AG09309 (cell line): ENCODE measurements at places on chromosomes 1 and 21.
A peak's percentile ranks its signal among the peaks of the same experiment; 100 is the strongest.

- DNase-seq = no peak
Measured at GRCh38 chr1:166159656-166160055, 7.1 kb downstream of the FAM78B start.

DNA sequence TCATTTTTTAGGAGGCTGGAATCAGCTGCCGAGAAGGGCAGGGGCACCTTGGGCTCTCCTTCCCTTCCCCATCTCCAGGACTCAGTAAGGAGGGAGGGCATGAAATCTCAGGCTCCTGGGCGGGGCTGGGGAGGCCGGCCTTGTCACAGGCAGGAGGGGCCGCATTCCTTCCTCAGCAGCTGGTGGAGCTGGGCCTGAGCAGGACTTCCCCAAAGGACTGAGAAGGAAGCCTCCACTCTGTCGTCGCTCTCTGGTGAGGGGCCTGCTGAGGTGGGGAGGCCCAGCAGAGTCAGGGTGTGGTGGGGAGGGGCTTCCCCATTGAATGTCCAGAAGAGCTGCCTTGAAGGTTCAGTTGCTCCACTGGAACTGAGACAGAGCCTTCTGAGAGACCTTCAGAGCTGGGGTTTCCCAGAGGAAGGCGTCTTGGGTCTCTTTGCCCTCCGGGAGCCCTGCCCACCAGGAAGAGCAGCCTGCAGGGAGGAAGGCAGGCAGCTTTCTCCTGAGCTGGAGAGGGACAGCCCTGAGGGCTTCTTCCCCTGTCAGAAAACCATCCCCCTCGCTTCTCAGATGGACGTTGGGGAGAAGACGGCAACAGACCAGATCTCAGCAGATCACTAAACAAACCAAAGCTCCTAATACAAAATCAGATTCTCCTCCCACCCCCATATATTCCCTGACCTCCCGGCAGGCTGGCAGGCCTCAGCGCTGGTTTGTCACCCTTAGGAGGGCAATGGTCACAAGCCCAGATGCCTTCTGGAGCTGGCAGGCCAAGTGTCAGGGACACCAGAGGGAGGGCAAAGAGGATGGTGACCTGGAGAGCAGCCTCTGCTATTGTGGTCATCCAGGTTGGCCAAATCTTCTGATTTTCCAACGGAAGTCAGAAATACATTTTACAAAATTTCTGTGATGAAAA is 10.7 kb downstream of the KCNA10 start:
- no peak for DNase-seq

DNA sequence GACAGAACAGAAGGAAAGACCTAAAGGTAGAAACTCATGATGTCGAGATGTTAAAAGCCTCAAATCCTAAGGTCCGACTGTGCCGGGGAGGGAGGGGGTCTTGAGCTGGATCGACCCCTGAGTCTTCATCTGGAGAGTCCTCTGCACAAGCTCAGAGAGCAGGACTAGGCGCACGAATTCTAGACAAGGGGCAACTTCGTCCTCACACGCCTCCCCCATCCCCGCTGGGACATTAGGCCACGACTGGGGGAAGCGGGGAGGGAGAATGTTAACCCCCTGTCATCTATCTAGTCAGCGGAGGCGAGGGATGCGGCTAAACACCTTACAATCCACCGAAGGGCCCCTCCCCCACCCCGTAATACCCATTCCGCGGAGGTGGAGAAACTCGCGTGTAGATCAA is 94.7 kb downstream of the PRKAB2 start:
- no peak for DNase-seq

DNA sequence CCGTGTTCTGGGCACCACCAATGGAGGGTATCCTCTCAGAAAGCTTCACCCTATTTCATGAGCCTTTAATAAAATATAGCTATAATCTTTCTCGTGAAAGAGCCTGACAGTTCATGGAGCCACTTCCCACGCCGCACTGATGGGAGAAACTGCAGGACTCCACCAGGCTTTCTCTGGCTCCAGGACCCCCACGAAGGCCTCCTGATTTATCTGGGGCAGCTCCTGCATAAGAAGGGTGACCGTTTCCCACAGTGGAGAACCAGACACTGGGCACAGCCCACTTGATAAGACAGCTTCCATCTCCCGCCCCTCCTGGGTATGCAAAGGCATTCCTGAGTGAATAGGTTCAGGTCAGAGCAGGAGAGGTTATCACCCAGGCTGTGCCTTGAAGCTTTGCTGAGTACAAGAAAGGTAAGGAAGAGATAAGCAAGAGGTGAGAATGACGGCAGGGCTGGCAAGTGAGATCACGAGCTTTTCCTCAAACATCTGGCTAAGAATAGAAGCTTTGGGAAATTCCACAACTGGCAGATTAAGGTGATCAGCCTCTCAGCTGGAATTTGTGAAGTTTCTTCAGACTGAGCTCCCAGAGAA is 499.8 kb downstream of the KIF26B start:
- no peak for DNase-seq

GRCh38 chr1:243596431-243597062 is 253.5 kb downstream of the AKT3 start:
- peak; percentile 84 for DNase-seq

DNA sequence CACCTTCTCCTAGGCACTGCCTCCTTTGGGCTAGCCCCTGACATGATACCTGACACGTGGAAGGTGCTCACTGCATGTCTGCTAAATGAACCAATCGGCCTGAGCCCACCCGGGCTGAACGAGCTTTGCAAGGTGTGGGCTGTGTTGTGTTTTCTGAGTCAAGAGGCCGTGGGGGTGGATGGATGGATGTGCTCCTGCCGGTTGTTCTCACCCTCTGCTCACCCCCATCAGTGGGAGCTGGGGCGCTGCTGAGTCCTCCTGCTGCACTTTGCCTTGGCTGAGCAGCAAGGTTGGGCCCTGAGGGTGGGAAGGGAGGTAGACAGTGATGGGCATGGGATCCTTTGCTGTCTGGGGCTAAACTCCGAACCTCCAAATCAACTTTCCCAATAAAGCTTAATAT is 6.7 kb upstream of the CACNA1E start:
- no peak for DNase-seq

GRCh38 chr21:17602874-17603273 is 9.8 kb downstream of the BTG3 start:
- peak; percentile 14 for DNase-seq

GRCh38 chr1:228002792-228003191 is 4.0 kb upstream of the WNT3A start:
- DNase-seq = no peak

- no peak for DNase-seq
Measured at GRCh38 chr1:164515711-164516331, 43.2 kb upstream of the PBX1 start.

DNA sequence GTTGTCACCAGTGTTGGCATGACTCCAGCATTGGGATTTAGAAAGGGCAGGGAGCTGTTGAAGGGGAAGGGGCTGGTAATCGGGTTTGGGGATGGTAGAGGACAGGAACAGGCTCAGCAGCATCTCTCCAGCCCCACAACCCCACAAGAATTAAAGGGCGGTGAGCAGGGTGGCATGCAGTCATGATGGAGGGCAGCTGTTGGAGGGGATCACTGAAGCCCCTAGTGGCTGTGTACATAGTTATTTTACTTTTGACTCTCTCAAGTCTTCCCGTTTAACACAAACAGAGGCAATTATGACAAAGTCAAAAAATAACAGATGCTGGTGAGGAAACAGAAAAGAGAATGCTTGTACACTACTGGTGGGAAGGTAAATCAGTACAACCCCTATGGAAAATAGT is 213.8 kb downstream of the URB2 start:
- DNase-seq = no peak

- DNase-seq = peak; percentile 40
Measured at GRCh38 chr1:224300346-224300745, 29.6 kb downstream of the NVL start.

GRCh38 chr1:9058465-9058864 is 11.0 kb downstream of the SLC2A5 start:
- no peak for DNase-seq

DNA sequence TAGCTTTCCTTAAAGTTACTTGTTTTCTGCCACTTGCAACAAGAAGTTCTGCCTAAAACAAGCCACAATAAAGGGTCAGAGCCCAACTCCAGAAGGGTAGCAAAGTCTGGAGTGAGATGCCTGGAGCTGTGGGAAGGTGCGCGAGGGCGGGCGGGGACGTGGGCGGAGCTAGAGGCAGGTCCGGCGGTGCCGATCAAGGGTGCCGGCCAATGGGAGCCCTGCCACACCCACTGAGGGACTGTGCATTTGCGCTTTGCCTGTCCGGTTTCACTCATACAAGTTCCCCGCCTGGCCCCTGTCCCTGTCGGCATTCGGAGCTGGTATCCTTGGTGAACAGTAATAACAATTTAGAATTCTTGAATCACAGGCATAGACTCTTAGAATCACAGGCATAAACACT is 732.4 kb downstream of the MATN1 start:
- no peak for DNase-seq

GRCh38 chr1:83849191-83850061 is 149.5 kb downstream of the TTLL7 start:
- DNase-seq = no peak

- peak; percentile 3 for DNase-seq
Measured at GRCh38 chr21:42145569-42146272, 73.2 kb upstream of the ABCG1 start.

GRCh38 chr1:93733340-93733739 is 51.7 kb upstream of the BCAR3 start:
- DNase-seq = no peak

GRCh38 chr1:193437785-193438184 is 251.4 kb upstream of the B3GALT2 start:
- DNase-seq = no peak

DNA sequence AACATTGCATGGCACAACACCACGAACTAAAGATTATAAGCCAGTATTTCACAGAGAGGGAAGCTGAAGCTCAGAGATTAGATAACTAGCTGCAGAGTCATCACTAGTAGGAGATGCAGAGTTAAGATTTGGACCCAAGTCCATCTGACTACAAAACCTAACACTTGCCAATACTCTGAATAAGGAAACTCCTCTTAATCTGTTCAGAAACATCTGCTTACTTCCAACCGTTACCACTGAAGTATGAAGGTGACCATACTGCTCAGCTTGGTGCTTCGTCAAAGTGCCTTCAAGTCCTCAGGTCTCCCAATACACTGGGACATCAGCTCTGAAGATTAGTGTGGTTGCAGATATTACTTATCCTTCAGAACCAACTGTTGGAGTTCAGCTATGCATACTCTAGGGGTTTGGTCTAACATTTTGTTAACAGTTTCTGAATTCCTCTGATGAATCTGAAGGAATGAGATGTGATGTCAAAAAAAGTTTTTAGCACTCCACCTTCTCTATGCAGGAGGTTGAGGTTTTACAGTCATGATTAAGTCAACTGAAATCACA is 179.6 kb downstream of the TPR start:
- DNase-seq = no peak

GRCh38 chr1:172515436-172515835 is 17.5 kb upstream of the SUCO start:
- no peak for DNase-seq

- no peak for DNase-seq
Measured at GRCh38 chr1:116388122-116388521, 15.1 kb downstream of the ATP1A1 start.

GRCh38 chr1:47388891-47389238 is 27.2 kb upstream of the FOXE3 start:
- DNase-seq = no peak

- no peak for DNase-seq
Measured at GRCh38 chr1:149936992-149937705, 470 bp upstream of the MTMR11 start.

- no peak for DNase-seq
Measured at GRCh38 chr1:167669209-167670124, 39.4 kb downstream of the RCSD1 start.

GRCh38 chr1:167476061-167476460 is 42.3 kb downstream of the CD247 start:
- DNase-seq = no peak

- no peak for DNase-seq
Measured at GRCh38 chr1:223308136-223308535, 55.8 kb downstream of the SUSD4 start.

DNA sequence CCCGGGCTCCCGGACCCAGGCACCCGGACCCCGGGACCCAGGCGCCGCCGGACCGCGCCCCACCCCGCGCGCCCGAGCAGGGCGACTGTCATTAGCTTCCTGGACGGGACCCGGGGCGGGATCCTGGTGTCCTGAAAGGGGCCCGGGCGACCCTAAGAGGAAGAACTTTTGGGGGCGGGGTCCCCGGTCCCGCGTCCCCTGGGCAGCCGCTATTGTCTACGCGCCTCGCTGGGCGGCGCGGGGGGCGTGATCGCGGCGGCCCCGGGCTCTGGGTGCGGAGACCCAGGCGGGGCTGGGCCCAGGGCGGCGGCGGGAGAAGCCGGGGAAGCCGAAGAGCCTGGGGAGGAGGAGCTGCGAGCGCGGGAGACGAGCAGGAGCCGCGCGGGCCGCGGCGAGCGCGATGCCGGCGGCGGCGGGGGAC is 465 bp downstream of the HUNK start:
- no peak for DNase-seq

- peak; percentile 66 for DNase-seq
Measured at GRCh38 chr21:32597205-32597604, 11.9 kb upstream of the TCP10L start.

- no peak for DNase-seq
Measured at GRCh38 chr21:38852278-38852677, 46.5 kb downstream of the ETS2 start.

GRCh38 chr1:95384567-95384966 is 150.6 kb downstream of the RWDD3 start:
- no peak for DNase-seq

DNA sequence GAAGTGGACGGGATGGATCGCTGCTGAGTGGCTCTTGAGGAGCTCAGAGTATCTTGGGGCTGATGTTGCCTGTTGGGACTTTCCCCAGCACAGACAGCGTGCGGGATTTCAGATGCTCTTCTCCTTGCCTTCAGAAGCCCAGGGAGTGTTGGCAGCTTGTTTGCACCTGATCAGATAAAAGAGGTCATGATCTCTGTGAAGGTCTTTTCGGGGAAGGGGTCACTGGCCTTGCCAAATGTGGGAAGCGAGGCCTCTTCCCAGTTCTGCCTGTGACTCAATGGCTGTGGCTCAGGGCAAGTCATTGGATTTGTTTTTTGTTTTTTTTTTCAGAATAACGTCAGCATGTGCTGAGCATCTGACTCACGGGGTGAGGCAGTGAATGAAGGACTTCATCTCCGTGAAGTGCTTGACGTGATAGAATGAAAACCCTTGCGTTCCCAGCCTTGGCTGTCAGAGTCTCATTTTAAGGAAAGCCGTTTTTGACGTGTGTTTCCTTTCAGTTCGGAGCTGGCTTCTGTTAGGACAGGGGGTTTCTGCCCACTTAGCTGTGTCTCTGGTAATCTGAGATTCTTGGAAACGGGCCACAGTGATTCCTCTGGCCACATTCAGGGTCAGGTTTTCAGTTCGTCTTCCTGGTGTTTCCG is 46.7 kb downstream of the GALNT2 start:
- peak; percentile 84 for DNase-seq

DNA sequence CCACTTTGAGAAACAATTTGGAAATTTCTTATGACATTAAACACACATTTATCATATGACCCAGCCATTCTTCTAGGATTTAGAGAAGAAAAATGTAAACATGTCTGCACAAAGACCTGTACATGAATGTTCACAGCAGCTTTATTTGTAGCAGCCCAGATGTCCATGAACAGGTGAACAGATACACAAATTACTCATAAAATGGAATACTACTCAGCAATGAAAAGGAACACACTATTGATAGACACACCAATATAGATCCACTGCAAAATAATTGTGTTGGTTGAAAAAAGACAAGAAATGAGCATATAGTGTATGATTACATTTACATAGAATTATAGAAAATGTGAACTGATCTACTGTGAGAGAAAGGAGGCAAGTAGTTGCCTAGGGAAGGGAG is 26.1 kb downstream of the ARHGEF11 start:
- no peak for DNase-seq
